ENCODE measurements at places on chromosomes 5 and 9. TPM values are rescaled to one million over a fixed set of nuclear protein-coding genes. Genes with fewer than 3 reads are reported as not detected.

Gene WDR38
- total RNA-seq: not detected

- H3K4me3 ChIP-seq: no peak overlapping the region
- peaks cover 68% of the 10 kb centered on the region for H3K4me1 ChIP-seq
- H3K27ac ChIP-seq: peak overlapping the region; percentile 78
Measured at GRCh38 chr5:150638488-150639376, 1.7 kb upstream of the SYNPO start.

GRCh38 chr9:135617991-135618411, 21.3 kb downstream of the GLT6D1 start:
- H3K4me1 ChIP-seq: no peaks in the 10 kb centered on the region
- H3K27me3 ChIP-seq: peaks cover 17% of the 10 kb centered on the region
- H3K36me3 ChIP-seq: no peaks in the 10 kb centered on the region
- no peak overlapping the region for H3K4me3 ChIP-seq
- H3K27ac ChIP-seq: no peak overlapping the region

DNA sequence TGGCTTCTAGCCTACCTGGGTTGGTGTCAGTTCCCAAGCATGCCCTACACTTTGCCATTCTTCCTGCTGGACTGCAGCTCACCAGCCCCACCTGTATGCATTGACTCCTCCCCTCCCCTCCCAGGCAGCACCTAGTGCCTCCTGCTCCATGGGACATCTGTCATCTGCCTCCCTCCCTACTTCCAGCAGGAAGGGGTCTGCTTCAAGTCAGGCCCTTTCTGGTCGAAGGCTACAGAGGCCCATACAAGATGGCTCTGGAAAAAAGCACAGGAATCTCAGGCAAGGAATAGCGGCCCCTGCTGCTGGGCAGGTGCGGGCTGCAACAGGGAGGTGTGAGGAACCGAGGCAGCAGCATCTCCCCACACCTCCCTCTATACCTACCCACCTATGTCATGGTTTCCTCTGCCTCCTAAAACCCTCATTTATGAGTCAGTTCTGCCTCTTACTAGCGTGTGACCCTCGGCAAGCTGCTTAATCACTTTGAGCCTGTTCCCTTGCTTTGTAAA, 19.7 kb downstream of the WWC1 start:
- no peaks in the 10 kb centered on the region for H3K27me3 ChIP-seq
- H3K27ac ChIP-seq: no peak overlapping the region
- H3K4me1 ChIP-seq: peaks cover 28% of the 10 kb centered on the region
- H3K4me3 ChIP-seq: no peak overlapping the region

- no peaks in the 10 kb centered on the region for H3K4me1 ChIP-seq
- no peak for DNase-seq
- H3K27me3 ChIP-seq: no peaks in the 10 kb centered on the region
- H3K4me3 ChIP-seq: no peak overlapping the region
- H3K36me3 ChIP-seq: no peaks in the 10 kb centered on the region
- H3K27ac ChIP-seq: no peak overlapping the region
Measured at GRCh38 chr5:95711501-95712346, 19.4 kb upstream of the RHOBTB3 start.

GRCh38 chr5:121288781-121289180, 562.9 kb upstream of the FTMT start:
- no peaks in the 10 kb centered on the region for H3K4me1 ChIP-seq
- H3K4me3 ChIP-seq: no peak overlapping the region
- H3K27me3 ChIP-seq: no peaks in the 10 kb centered on the region
- no peak for DNase-seq

GRCh38 chr5:93415819-93416218, 165.2 kb downstream of the NR2F1-AS1 start:
- no peak overlapping the region for H3K4me3 ChIP-seq
- no peaks in the 10 kb centered on the region for H3K27me3 ChIP-seq
- H3K27ac ChIP-seq: no peak overlapping the region

DNA sequence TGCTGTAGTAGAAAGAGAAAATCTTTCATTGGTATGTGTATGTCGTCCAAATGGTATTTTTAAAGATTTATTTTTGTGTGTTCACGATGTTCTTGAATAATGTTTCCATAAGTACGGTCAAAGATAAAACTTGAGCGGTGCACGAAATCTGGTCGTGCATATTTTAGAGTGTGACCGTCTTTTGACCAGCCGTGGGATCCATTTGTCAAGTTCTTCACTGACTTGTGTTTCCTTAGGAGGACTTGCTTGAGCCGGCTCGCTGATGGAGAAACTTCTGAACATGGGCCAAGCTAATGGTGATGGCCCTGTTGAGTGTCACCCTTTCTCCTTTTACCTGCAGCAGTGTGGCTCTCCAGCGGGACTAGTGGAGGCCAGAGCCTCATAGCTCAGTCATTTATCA, 11.1 kb upstream of the STC2 start:
- H3K27me3 ChIP-seq: peaks cover 18% of the 10 kb centered on the region
- H3K27ac ChIP-seq: no peak overlapping the region

DNA sequence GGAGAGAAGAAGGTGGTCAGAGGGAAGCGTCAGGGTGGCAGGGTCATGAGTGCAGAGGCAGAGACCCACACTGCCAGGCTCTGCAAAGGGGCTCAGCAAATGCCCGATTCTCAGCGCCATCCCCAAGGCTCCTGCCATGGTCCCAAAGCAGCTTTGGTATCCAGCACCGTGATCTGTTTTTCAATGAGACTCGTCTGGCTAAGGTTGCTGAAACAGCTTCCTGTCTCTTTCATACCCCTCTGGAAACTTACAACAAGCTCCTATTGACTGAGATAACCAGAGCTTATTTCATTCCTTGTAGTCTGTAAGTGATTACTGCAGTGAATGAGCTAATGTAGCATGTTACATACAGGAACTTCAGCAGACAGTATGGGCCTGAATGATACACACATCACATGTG, 568.6 kb upstream of the DAP start:
- no peaks in the 10 kb centered on the region for H3K27me3 ChIP-seq
- no peaks in the 10 kb centered on the region for H3K36me3 ChIP-seq
- H3K4me3 ChIP-seq: no peak overlapping the region
- no peak for DNase-seq
- no peak overlapping the region for H3K27ac ChIP-seq

DNA sequence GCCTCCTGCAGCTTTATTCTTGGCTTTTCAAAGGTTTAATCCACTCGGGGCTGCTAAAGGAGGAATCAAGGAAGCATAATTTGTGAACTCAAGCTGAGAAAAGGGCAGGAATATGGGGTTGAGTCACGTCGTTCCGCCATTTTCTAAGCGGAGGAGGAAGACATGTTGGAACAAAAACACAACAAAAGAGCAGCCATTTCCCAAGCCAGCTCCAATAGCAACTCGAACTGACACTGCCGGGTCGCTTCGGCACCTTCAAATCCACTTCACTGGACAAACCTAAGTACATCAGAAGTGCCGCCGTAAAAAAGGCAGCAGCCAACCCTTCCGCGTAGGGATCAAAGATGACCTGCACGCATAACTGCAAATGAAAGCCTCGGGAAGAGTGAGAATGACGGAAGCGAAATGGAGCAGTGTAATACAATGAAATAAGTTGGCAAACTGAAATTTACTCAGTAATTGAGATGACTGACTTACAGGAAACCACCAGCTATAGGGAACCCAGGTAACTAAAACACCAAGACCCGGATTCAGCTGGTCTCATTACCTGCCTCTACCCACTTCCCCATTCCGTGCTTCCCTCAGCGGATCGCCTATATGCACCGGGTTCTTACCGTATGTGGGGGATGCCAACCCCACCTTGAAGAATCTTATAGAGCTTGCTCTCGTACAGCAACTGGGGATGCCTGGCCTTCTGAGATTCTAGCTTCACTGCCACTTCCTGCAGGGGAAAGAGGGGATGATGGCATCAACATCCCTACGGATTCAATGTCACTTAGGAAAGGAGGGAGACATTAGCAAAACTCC, 1.6 kb downstream of the CSNK1A1 start:
- H3K27me3 ChIP-seq: no peaks in the 10 kb centered on the region
- peaks cover 20% of the 10 kb centered on the region for H3K36me3 ChIP-seq
- H3K4me1 ChIP-seq: peaks cover 50% of the 10 kb centered on the region
- DNase-seq: peak; percentile 58
- peak overlapping the region; percentile 99 for H3K27ac ChIP-seq

GRCh38 chr5:9534881-9535517, 10.9 kb downstream of the SEMA5A start:
- no peaks in the 10 kb centered on the region for H3K27me3 ChIP-seq
- DNase-seq: no peak
- no peak overlapping the region for H3K4me3 ChIP-seq
- H3K4me1 ChIP-seq: no peaks in the 10 kb centered on the region

Gene SCGB3A2
- not detected for total RNA-seq

Gene GPX8
- 2.7 TPM for total RNA-seq

Gene SKIC3
- total RNA-seq: 38.2 TPM

GRCh38 chr9:110029956-110030480, 177.9 kb downstream of the C9orf152 start:
- H3K4me1 ChIP-seq: no peaks in the 10 kb centered on the region
- no peak overlapping the region for H3K4me3 ChIP-seq
- H3K36me3 ChIP-seq: no peaks in the 10 kb centered on the region

DNA sequence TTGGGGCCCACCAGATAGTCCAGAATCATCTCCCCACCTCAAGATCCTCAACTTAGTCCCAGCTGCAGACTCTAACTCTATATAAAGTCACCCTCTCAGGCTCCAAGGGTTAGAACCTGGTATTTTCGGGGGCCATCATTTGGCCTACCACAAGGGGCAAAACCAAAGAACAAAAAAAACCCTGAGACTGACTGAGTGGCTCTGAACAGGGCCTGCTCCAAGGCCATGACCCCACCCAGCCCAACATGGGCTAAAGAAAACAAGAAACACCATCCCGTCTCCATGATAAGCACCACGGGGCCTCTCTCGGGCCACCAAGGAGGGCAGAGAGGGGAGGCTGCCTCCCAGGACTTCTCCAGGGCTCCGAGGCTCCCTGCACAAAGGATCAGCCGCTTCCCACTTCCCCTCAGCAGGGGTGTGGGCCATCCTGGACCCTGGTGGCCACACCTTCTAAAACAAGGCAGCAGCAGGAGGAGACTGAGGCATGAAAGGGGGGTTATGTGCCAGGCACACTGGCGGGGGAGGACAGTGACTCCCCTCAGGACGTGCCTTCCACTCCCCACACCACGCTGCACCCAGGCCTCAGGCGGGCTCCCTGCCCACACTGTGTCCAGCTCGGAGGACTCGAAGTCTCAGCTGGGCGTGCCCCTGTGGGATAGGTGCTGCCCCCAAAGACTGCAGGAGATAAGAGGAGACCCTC, 51.5 kb downstream of the SEMA4D start:
- no peaks in the 10 kb centered on the region for H3K27me3 ChIP-seq
- no peak for DNase-seq
- no peak overlapping the region for H3K4me3 ChIP-seq
- no peak overlapping the region for H3K27ac ChIP-seq
- H3K36me3 ChIP-seq: no peaks in the 10 kb centered on the region

Gene PRKACG
- total RNA-seq: not detected

DNA sequence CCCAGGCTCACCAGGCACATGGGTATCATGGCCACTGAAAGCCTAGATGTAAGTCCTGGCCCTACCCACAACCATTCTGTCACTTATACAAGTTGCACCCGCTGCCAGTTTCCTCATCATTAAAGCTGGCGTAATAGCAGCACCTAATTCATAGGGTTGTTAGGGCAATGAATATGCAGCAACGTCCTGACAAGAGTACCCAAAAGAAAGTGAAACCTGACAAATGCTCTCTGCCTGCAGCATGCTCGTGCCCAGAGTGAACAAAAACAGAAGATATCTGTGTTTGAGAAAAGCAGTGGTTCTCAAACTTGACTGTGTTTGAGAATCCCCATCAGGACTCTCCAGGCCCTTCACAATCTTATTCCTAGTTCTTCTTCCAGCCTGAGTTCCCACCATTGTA, 632.4 kb downstream of the SEMA5A start:
- no peaks in the 10 kb centered on the region for H3K4me1 ChIP-seq
- no peak overlapping the region for H3K27ac ChIP-seq
- H3K27me3 ChIP-seq: no peaks in the 10 kb centered on the region
- H3K4me3 ChIP-seq: no peak overlapping the region

DNA sequence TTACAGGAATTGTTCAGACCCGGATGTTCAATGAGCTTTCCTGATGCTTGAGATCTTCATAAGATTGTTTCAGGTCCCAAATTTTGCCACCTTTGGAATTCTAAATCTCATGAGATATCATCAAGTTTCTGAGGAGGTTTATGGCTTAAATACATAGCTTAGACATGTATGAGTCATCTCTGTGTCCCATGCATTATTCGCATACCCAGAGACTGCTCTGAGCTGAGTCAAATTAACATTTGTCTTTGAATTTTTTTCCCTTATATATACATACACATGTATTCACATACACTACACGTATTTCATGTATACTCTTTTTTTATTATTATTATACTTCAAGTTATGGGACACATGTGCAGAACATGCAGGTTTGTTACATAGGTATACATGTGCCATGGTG, 744.6 kb downstream of the BRINP1 start:
- no peaks in the 10 kb centered on the region for H3K27me3 ChIP-seq
- H3K4me3 ChIP-seq: no peak overlapping the region
- H3K36me3 ChIP-seq: no peaks in the 10 kb centered on the region
- DNase-seq: no peak

Gene FOXI1
- total RNA-seq: not detected

Gene RANBP6
- 9.1 TPM for total RNA-seq

Gene SLC36A3
- not detected for total RNA-seq

GRCh38 chr9:68969538-68969937, 44.4 kb downstream of the PRKACG start:
- peak overlapping the region; percentile 54 for H3K27ac ChIP-seq
- H3K36me3 ChIP-seq: no peaks in the 10 kb centered on the region
- peak; percentile 36 for DNase-seq
- H3K27me3 ChIP-seq: no peaks in the 10 kb centered on the region
- peaks cover 10% of the 10 kb centered on the region for H3K4me1 ChIP-seq

DNA sequence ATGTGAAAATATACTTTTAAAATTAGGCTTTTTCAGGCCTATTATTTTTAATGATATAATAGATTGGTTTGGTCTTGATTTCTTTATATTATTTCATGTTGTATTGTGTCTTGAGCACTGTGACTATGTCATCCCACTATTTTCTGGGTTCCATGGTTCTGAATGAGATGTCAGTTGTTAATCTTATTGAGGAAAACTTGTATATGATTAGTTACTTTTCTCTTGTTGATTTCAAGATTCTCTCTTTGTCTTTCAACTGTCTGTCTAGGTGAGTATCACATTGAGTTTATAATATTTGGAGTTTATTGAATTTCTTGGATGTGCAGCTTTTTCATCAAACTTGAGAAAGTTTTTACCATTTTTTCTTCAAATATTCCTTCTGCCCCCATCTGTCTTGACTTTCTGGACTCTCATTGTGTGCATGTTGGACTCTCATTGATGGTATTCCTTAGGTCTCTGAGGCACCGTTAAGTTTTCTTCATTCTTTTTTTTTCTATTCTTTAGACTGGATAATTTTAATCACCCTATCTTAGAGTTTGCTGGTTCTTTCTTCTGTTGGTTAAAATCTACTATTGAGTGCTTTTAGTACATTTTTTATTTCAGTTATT, 175.8 kb downstream of the TMEM167A start:
- no peak overlapping the region for H3K27ac ChIP-seq
- no peaks in the 10 kb centered on the region for H3K27me3 ChIP-seq
- H3K4me1 ChIP-seq: no peaks in the 10 kb centered on the region
- H3K36me3 ChIP-seq: no peaks in the 10 kb centered on the region
- H3K4me3 ChIP-seq: no peak overlapping the region
- DNase-seq: no peak

Measured in transverse colon (tissue), 4 donors.